ENCODE measurements at places on chromosomes 1 and 21. TPM values are rescaled to one million over a fixed set of nuclear protein-coding genes. Genes with fewer than 3 reads are reported as not detected.

The TTC3 gene
- 66.8 TPM for total RNA-seq

The TPTE gene
- total RNA-seq = not detected

The CD34 gene
- total RNA-seq = not detected

The TUT4 gene
- total RNA-seq = 61.6 TPM

The KMO gene
- 0.05 TPM for total RNA-seq

The FAM89A gene
- total RNA-seq = 16.1 TPM

DNA sequence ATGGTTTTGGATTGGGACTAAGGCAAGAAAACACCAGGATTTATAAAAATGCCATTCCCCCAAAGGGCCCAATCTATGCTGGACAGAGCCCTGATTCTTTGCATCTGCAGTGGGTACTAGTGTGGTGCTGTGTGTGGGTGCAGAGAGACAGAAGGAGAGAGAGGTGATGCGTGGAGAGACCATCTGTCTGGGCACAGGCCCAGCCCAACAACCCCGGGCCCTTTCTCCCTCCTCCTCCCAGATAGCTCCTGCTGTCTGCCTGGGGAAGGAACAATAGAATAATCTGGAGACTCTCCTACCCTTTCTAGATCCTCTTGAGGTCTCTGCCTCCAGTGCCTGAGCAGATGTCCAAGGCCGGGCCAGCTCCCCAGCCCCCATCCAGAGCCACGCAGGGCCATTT, 15.1 kb downstream of the KIAA1614 start:
- DNase-seq = no peak

DNA sequence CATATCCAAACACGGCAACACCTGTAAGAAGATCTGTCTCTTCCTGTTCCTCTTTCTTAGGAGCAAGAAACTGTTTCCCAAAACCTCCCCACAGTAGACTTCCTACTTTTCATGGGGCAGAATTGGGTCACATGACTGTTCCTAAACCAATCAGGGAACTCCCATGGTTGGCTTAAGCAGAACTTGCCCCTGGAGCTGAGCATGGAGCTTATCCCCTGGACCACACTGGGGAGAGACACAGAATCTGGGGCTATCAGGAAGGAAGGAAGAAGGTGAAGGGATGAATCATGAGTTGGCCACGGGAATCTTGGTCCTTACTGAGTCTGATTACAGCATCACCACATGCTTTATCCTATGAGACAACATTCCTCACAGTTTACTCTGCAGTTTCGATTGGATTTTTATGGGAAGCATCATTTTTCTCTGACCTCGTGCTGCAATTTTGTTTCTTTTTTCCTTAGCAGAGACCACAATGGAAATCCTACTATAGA, 81.8 kb downstream of the CDC7 start:
- no peak for DNase-seq

- DNase-seq = no peak
Observed at GRCh38 chr1:206492589-206492988, 14.7 kb upstream of the RASSF5 start.

DNA sequence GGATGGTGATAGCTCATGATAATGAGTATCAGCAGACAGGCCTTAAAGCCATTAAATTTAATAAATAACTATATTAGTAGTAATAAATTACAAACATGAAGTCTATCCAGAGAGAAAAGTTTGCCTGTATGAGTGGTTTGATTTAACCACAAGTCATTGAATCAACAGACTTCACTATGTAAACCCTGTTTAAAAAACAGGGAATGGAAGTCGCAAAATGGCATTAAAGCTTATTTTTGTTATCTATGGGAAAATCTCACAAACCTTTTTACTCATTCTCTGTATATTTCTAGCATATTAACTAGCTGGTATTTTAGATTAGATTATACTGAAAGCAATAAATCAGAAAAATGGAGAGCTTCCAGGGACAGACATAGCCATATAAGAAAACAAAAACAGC, 45.3 kb downstream of the SASS6 start:
- no peak for DNase-seq

- DNase-seq = no peak
Observed at GRCh38 chr1:2432441-2432844, 20.1 kb upstream of the PEX10 start.

DNA sequence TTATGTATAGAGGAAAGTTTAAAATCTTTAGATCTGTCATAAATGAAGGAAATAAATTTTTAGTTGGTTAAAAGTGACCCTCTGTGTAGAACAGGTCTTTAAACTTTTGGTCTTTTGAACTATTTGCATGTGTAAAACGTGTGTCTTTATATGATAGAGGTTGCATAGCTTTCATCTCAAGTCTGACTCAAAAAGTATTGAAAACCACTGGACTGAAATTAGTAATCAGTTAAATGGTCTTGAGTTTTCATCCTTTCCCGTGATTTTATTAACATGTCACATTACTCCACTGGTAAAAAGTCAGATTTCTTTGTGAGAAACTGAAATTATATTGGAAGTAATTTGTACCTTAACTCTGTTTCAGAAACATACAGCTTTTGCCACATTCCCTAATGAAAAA, 1.8 kb downstream of the RNPC3 start:
- no peak for DNase-seq

GRCh38 chr1:188551176-188551575, 1722.4 kb downstream of the PLA2G4A start:
- no peak for DNase-seq

GRCh38 chr1:238772322-238772721, 614.0 kb upstream of the CHRM3 start:
- DNase-seq = no peak

GRCh38 chr1:112245114-112245513, 150.9 kb upstream of the CTTNBP2NL start:
- DNase-seq = no peak

DNA sequence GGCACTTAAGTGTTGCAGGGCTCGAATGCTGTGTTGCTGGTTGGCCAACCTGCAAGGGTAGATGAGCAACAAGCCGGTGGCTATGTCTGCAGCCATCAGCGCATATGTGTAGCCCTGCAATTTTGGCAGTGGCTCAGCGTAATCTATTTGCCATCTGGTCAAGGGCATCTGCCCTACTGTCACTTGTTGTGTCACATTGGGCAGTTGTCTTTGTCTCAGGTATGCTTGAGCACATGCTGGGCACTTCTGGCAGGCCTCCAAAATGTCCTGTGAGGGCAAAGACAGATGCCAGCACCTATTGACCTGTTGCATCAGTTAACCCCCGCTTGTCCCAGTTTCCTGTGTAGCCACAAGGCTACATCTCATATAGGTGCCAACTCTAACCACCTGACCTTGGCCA, 111.8 kb downstream of the GDAP2 start:
- DNase-seq = no peak

DNA sequence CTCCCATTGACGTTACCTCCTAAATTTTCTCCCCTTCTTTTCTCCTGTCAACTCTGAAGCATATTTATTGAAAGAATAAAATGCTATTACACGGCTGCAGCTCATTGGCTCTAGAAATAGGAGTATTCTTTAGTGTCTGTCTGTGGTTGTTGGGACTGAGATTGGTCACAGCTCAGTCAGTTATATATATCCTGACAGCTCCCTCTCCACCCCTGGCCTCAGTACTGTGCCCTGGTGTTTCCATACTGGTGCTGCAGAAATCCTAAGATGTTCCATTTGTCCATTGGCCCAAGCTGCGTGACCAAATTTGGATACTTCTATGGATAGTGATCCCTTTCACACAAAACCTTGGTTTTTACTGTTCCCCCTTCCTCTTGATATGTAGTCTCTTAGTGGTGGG, 67.3 kb downstream of the RALGPS2 start:
- no peak for DNase-seq

GRCh38 chr1:2204415-2205190, 10.0 kb upstream of the FAAP20 start:
- DNase-seq = no peak

DNA sequence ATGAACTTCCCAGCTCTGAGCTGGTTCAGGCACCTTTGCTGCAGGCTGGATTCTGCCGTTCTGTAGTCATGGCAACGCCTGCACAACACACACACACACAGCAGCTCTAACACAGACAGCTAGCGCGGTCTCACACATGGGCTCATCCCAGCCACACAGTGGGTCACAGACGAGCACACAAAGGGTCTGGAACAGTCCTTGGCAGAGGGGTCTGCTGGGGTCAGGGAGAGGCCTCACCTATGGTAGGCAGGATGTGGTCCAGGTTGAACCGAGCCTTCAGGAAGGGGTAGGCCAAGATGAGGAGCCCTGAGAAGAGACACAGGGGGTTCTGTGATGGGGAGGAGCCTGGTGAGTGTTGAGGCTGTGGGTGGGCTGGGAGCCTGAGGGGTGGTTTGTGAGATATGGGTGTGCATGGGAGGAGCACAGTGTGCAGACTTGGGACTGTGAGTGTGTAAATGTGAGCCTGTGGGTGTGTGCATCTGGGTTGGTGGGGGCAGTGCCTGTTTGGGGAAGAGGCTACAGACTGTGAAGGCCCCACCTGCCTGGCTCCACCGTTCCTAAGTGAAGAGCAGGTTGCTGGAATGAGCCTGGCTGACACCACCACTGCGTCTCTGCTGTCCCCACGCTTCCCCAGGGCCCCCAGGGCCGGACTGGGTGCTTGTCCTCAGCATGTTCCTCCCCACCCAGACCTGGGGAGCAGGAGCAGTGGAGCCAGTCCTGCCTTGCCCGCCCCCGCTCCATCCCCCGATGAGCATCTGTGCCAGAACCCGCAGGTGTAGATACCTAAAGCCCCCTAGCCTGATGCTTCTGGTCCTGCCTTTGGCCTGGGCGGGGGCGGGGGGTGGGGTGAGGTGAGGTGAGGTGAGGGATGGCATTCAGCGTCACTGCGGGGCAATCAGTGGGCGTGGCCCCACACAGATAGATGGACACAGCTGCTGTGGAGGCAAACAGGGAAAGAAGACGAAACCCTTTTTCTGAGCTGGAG, 1.5 kb downstream of the KNCN start:
- DNase-seq = peak; percentile 41

DNA sequence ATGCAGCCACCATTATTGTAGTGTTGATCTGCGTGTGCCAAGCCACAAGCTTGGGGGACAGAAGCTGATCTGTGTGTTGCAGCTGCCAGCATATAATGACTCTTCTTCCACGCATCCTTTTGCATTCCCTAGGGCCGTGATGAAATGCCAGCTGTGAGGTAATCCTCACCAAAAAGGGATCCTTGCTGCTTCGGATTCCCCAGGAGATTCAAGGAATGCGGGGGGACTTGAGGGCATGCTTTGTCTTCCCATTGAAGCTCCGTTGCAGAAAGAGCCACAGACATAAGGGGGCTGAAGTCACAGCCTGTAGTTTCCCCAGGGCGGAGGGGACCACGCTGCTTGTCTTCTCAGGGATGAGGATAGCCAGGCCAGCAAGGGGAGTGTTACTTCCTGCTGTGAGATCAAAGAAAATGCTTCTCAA, 281.6 kb upstream of the FMN2 start:
- DNase-seq = no peak

DNA sequence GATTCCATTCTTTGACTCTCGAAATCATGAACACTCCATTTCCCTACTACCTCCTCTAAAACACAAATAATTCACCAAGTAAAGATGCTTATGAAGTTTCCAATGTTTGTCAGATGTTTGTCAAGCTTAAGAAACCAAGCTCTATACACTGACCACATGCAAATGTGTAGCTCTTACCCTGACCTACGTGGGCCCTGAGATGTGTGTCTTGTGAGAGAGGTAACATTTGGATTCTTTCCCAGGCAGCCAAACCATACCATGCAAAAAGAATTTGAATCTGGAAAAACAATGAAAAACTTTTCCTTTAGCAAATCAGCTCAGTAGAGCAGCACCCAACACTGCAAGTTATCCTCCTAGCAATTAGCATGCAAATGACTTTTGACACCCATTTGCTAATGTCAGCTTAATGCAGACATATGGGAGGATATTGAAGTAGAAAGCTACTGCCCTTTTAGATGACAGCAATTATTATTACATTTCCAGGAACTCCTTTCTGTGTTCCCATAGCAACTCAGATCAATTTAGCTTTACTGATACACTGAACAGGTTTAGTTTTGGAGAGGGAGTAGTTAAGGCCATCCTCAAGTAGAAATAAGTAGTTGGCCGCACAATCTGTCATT, 83.2 kb upstream of the RGS4 start:
- no peak for DNase-seq

GRCh38 chr1:30631700-30632099, 91.7 kb downstream of the MATN1 start:
- DNase-seq = no peak

GRCh38 chr1:35350872-35351271, 82.4 kb downstream of the ZMYM4 start:
- DNase-seq = no peak

GRCh38 chr1:99544328-99544727, 101.6 kb upstream of the PALMD start:
- DNase-seq = no peak

- DNase-seq = no peak
Observed at GRCh38 chr1:40339420-40340323, 22.6 kb upstream of the COL9A2 start.

DNA sequence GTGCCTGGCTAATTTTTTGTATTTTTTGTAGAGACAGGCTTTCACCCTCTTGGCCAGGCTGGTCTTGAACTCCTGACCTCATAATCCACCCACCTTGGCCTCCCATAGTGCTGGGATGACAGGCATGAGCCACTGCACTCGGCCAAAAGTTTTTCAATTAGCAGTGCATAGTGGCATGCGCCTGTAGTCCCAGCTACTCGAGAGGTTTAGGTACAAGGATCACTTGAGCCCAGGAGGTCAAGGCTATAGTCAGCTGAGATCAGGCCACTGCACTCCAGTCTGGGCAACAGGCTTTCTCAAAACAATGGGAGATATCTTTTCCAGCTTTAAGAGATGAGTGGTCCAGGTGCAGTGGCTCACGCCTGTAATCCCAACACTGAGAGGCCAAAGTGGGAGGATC, 30.8 kb downstream of the DAP3 start:
- DNase-seq = no peak

DNA sequence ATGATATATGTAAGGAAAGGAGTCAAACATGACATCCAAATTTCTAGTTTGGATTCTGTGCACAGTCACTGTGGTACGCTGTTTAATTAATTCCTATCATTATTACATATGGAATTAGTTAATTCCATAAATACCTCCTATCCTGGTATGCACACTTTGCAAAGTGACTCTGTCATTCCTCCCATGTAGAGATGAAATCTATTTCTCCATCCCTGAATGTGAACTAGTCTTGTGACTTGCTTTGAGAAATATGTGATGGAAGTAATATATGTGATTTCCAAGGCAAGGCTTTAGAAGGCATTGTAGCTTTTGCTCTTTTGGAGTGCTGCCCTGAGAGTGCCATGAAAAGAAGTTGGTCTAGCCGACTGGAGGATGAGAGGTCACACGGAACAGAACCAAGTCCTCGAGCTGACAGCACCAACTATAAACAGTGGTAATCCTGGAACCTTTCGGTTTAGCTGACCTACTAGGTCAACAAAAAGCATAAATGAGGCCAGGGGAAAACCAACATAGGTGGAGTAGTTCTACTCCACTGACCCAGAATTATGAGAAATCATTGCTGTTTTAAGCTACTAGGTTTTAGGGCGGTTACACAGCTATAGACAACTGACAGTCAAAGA, 1.5 kb downstream of the SELENOF start:
- no peak for DNase-seq

- no peak for DNase-seq
Observed at GRCh38 chr1:35714921-35715567, 3.6 kb downstream of the C1orf216 start.

GRCh38 chr1:184052194-184052559, 647 bp downstream of the TSEN15 start:
- DNase-seq = no peak
